Colonic mucosa (tissue), 4 donors: ENCODE measurements at places on chromosomes 13 and 19. TPM values are rescaled to one million over a fixed set of nuclear protein-coding genes. Genes with fewer than 3 reads are reported as not detected.
A peak's percentile ranks its signal among the peaks of the same experiment; 100 is the strongest.

GRCh38 chr19:58326501-58326913 lies 287 bp upstream of the ZSCAN22 start:
- no peak for DNase-seq
- H3K36me3 ChIP-seq: no peaks in the 10 kb centered on the region
- no peaks in the 10 kb centered on the region for H3K27me3 ChIP-seq
- H3K4me3 ChIP-seq: peak overlapping the region; percentile 84
- peaks cover 12% of the 10 kb centered on the region for H3K4me1 ChIP-seq

- no peaks in the 10 kb centered on the region for H3K36me3 ChIP-seq
- no peaks in the 10 kb centered on the region for H3K4me1 ChIP-seq
- H3K27me3 ChIP-seq: no peaks in the 10 kb centered on the region
- no peak overlapping the region for H3K27ac ChIP-seq
- no peak overlapping the region for H3K4me3 ChIP-seq
- DNase-seq: no peak
Observed at GRCh38 chr13:100658363-100658762, 16.2 kb downstream of the TMTC4 start.

DNA sequence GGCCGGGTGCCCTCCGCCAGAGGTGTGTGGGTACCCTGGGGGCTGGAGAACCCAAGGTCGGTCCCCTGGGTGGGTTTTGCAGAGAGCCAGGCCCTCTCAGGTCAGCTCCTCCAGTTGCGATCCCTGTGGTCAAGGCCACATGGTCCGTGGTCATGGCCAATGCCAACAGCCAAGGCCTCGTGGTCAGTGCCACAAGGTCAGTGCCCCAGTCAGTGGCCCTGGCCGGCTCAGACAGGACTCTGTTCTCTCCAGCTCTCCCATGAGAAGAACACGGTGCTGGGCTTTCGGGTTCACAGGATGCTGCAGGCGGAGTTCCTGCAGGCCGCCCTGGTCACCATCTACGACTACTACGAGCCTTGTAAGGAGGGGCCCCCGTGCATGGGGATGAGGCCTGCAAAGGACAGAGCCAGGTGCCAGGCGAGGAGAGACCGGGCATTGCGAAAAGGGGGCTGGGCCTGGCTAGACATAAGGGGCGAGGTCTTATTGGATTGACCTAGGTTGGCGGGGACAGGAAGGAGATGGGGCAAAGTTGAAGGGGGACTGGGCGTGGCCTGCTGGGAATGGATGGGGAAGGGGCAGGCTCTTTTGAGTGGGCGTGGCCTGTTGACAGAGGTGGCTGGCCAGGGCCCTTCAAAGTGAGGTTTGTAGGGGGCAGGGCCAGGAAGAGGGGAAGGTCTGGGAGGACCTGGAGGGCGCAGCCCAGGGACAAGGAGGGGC lies 15.2 kb upstream of the SHFL start:
- H3K27ac ChIP-seq: no peak overlapping the region
- no peak for DNase-seq
- no peak overlapping the region for H3K4me3 ChIP-seq
- no peaks in the 10 kb centered on the region for H3K27me3 ChIP-seq
- H3K36me3 ChIP-seq: no peaks in the 10 kb centered on the region

- no peak overlapping the region for H3K4me3 ChIP-seq
- peaks cover 95% of the 10 kb centered on the region for H3K27me3 ChIP-seq
- no peak for DNase-seq
- peaks cover 8% of the 10 kb centered on the region for H3K4me1 ChIP-seq
- H3K27ac ChIP-seq: no peak overlapping the region
- H3K36me3 ChIP-seq: no peaks in the 10 kb centered on the region
Observed at GRCh38 chr13:99990126-99990977, 8.8 kb downstream of the ZIC2 start.

DNA sequence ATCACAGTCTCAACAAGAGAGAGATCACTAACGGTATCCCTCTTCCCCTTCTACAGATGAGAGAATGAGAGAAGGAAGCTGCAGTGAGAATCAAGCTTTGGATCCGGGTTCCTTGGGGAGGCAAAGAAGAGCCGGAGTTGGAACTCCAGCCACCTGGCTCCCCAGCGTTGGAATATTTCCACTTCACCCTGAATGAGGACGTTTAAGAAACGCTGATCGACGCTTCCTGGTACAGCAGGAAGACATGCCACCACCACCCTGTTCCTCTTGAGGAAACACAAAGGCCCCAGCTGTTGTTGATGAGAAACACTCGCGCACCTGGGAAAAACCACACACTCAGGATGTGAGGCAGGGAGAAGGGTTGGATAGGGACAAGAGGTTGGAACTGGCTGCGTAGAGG lies 11.3 kb upstream of the CACNG8 start:
- no peaks in the 10 kb centered on the region for H3K27me3 ChIP-seq
- H3K36me3 ChIP-seq: no peaks in the 10 kb centered on the region
- H3K27ac ChIP-seq: no peak overlapping the region
- no peaks in the 10 kb centered on the region for H3K4me1 ChIP-seq

DNA sequence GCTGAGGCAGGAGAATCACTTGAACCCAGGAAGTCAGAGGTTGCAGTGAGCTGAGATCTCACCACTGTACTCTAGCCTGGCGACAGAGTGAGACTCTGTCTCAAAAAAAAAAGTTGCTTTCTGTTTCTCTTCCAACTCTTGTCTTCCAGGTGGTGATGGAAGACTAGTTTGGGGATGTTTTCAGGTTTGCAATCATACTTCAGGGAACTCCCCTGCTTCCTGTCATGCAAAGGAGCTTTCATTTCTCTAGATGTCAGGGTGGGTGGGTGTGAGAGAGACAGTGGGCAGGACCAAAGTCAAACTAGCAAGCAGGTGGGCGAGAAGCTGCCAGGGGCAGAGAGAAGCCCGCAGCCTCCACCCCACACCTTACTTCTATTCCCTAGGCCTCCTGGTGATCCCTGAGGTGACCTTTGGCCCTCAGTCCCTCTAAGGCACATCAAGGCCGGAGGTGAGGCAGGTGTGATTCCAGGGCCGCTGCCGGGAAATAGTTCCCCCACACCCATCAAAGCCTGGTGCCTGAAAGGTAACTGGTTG lies 25.7 kb downstream of the CCNE1 start:
- DNase-seq: no peak
- H3K27ac ChIP-seq: no peak overlapping the region
- H3K27me3 ChIP-seq: no peaks in the 10 kb centered on the region
- H3K36me3 ChIP-seq: no peaks in the 10 kb centered on the region
- H3K4me1 ChIP-seq: no peaks in the 10 kb centered on the region

DNA sequence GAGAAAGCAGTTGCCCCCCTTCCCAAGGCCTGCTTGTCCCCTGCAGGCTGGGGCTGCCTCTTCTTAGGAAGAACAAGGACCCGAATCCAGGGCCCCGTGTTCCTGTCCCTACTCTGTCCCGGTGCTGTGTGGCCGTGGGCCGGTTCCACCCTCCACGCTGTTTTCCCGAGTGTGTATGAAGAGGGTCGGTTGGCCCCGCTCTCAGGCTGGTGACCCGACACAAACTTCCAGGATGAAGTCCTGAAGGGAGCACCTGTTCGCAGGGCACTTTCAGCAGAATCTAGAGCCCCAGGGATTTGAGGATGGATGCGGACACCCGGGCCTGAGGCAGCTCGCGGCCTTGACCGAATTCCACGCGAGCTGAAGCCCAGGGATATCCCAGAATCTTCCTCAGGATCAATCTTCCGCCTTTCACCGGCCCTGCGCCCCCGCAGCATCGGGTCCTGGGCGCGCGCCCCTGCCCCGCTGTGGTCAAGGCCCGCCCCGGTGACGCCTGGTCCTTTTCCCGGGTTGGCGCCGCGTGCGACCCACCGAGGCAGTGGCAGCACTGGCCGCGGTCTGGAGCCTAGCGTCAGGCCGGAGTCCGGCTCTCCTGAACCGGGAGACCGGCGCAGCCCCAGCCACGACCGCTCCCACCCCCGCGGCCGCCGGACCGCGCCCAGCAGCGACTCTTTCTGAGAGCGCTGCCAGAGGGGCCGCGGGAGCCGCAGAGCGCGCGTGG lies 528 bp upstream of the CHST8 start:
- no peaks in the 10 kb centered on the region for H3K4me1 ChIP-seq
- no peak overlapping the region for H3K27ac ChIP-seq
- no peaks in the 10 kb centered on the region for H3K36me3 ChIP-seq
- peaks cover 42% of the 10 kb centered on the region for H3K27me3 ChIP-seq

- no peak for DNase-seq
- H3K27me3 ChIP-seq: no peaks in the 10 kb centered on the region
- no peaks in the 10 kb centered on the region for H3K4me1 ChIP-seq
Observed at GRCh38 chr19:8494158-8494557, 8.3 kb downstream of the PRAM1 start.

- no peaks in the 10 kb centered on the region for H3K27me3 ChIP-seq
- H3K4me3 ChIP-seq: no peak overlapping the region
- no peaks in the 10 kb centered on the region for H3K36me3 ChIP-seq
- H3K27ac ChIP-seq: no peak overlapping the region
- DNase-seq: no peak
Observed at GRCh38 chr19:23554548-23554947, 132.5 kb downstream of the ZNF675 start.

- DNase-seq: no peak
- no peaks in the 10 kb centered on the region for H3K27me3 ChIP-seq
- H3K27ac ChIP-seq: no peak overlapping the region
- H3K4me1 ChIP-seq: peaks cover 7% of the 10 kb centered on the region
Observed at GRCh38 chr13:100131863-100132574, 43.1 kb downstream of the PCCA start.

DNA sequence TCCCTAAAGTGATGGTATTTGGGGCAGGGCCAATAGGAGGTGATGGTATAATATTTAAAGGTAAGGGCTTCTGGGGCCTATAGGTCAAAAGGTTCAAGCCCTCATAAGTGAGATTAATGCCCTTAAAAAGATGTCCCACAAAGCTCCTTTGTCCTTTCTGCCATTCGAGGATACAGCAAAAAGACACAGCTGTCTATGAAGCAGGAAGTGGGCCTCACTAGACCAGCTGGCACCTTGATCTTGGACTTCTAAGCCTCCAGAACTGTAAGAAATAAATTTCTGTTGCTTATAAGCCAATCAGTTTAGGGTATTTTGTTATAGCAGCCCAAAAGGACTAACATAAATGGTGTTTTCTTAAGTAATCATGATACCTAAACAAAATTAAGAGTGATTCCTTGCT lies 27.2 kb upstream of the POU4F1 start:
- no peak overlapping the region for H3K4me3 ChIP-seq
- no peaks in the 10 kb centered on the region for H3K36me3 ChIP-seq
- DNase-seq: no peak
- no peaks in the 10 kb centered on the region for H3K27me3 ChIP-seq
- H3K4me1 ChIP-seq: peaks cover 4% of the 10 kb centered on the region

DNA sequence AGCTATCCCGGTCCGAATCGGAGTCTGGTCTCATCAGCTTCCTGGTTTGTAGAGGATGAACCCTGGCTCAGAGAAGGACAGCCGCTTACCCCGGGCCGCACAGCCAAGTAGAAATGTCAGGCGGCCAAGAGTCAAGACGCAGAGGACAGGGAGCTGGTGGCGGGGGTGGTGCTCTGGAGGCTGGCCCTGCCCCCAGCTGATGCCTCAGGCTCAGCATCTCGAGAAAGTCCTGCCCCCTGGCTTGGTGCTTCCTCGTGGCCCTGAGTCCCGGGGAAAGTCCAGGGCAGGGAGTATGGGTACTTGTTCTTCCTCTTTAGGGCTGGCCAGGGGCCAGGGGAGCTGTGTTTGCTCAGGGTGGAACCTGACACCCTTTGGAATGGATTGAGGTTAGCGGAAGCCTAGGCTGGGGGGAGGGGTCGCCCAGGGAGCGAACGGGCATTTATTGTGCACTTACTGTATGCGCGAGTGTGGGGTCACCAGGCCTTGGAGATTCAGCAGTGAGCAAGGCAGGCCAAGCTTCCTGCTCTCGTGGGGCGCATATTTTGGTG lies 2.2 kb downstream of the TJP3 start:
- H3K36me3 ChIP-seq: no peaks in the 10 kb centered on the region
- no peaks in the 10 kb centered on the region for H3K27me3 ChIP-seq
- peak overlapping the region; percentile 91 for H3K27ac ChIP-seq
- H3K4me1 ChIP-seq: peaks cover 4% of the 10 kb centered on the region

- DNase-seq: peak; percentile 67
- no peaks in the 10 kb centered on the region for H3K27me3 ChIP-seq
- H3K4me1 ChIP-seq: peaks cover 9% of the 10 kb centered on the region
- peak overlapping the region; percentile 37 for H3K4me3 ChIP-seq
- no peaks in the 10 kb centered on the region for H3K36me3 ChIP-seq
- H3K27ac ChIP-seq: peak overlapping the region; percentile 81
Observed at GRCh38 chr19:10270180-10270615, 722 bp upstream of the ICAM1 start.

GRCh38 chr19:38337360-38337653 lies 1.7 kb downstream of the CATSPERG start:
- no peaks in the 10 kb centered on the region for H3K4me1 ChIP-seq
- H3K4me3 ChIP-seq: peak overlapping the region; percentile 64
- H3K27ac ChIP-seq: peak overlapping the region; percentile 89
- DNase-seq: no peak
- H3K36me3 ChIP-seq: no peaks in the 10 kb centered on the region
- no peaks in the 10 kb centered on the region for H3K27me3 ChIP-seq

DNA sequence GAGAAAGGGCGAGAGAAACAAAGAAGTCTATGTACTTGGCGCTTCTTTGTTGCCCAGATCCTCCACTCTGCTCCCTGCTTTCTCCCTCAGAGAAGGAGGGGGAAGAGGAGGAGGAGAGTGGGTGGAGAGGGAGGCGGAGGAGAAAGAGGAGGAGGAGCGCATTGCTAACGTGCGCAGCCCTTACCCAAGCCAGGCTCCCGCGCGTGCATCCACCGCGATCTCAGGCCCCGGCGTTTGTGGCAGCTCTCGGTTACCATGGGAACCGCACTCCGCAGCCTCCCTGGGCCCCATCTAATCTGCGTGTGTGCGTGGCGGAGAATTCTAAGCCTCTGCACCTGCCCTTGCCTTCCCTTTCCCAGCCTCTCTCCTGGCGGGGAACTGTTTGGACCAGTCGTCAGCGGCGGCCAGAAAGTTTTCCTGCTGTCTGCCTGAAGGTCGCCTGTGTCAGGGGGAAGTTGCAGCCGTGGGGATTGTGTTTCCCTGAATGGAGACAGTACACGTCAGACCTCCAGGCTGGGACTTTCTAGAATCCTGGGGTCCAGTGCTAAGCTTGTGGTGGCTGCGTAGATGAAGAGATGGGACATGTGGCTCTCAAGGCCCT lies at the start of gene ERICH6B:
Gene ERICH6B, minus strand, starts transcription at position 239 of the 601 bp plus-strand sequence. CDS start 18,734 bp downstream, outside the sequence.
- H3K4me3 ChIP-seq: no peak within 1 kb of the TSS
- no peak for DNase-seq
- no peaks in the 10 kb centered on the region for H3K4me1 ChIP-seq
- no peak within 1 kb of the TSS for H3K27ac ChIP-seq

DNA sequence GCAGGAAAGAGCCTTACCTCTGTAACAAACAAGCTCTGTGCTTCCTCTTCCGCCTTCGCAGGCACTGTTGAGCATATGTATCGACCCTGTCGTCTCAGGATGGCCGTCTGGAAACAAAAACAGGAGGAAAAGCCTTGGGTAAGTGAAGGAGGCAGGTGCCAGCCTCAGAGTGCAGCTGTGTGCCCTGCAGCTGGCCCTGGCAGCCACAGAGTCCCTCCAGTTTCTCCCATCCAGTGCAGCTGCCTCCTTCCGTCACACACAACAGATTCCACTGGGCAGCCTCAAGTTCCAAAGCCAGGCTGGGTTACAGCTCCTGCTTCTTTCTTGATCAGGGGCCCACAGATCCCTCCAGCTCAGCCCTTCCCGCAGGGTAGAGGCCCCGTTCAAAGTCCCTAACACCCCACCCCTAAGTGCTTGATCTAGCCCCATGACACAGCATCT lies 47.7 kb downstream of the DOCK9 start:
- no peaks in the 10 kb centered on the region for H3K27me3 ChIP-seq
- H3K27ac ChIP-seq: no peak overlapping the region
- DNase-seq: no peak

Gene NLRP13
- total RNA-seq: not detected

Gene MAP4K1
- total RNA-seq: 4.9 TPM

Gene IZUMO2
- total RNA-seq: not detected
